Posterior vena cava (tissue), 2 donors: ENCODE measurements at places on chromosomes 13 and 19. TPM values are rescaled to one million over a fixed set of nuclear protein-coding genes. Genes with fewer than 3 reads are reported as not detected.

- no peak for DNase-seq
These were observed 6.3 kb downstream of the SPINT2 start for GRCh38 chr19:38270587-38271167.

DNA sequence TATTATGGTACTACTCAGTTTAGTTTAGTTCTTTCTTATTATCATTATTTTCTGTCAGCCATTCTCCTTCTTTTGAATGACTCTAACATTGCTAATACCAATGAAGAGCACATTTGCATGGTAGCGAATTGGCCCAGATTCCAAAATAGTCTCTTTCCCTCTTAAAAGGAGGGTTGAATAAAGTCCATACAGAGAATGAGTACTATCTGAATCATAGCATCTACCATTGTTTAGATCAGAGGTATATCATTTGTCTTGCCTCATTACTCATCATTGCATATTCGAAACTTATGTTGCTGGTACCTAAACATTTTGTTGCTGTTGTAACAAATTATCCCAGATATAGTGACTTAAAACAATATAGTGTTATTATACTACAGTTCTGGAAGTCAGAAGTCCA is 1235.3 kb upstream of the ATXN8OS start:
- no peak for DNase-seq

DNA sequence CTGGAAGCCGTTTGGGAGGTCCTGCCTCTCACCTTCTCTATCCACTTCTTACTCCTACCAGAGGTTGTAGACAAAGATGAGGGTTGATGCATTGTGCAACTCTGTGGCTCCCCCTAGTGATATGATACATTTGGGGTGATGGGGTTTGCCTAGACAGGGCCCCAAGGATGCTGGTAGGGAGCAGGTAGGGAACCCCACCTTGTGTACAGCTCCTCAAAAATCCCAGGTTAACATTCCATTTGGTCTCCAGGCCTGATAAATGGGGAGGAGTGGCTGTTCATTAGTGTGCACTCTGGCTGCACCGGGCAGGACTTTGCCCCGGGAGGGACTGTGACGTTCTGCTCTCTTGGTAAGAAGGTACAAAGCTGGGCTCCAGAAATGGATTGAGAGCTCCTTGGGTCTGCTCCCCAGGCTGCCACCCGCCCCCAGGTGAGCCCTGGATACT is 19.2 kb downstream of the SIGLEC8 start:
- no peak for DNase-seq

DNA sequence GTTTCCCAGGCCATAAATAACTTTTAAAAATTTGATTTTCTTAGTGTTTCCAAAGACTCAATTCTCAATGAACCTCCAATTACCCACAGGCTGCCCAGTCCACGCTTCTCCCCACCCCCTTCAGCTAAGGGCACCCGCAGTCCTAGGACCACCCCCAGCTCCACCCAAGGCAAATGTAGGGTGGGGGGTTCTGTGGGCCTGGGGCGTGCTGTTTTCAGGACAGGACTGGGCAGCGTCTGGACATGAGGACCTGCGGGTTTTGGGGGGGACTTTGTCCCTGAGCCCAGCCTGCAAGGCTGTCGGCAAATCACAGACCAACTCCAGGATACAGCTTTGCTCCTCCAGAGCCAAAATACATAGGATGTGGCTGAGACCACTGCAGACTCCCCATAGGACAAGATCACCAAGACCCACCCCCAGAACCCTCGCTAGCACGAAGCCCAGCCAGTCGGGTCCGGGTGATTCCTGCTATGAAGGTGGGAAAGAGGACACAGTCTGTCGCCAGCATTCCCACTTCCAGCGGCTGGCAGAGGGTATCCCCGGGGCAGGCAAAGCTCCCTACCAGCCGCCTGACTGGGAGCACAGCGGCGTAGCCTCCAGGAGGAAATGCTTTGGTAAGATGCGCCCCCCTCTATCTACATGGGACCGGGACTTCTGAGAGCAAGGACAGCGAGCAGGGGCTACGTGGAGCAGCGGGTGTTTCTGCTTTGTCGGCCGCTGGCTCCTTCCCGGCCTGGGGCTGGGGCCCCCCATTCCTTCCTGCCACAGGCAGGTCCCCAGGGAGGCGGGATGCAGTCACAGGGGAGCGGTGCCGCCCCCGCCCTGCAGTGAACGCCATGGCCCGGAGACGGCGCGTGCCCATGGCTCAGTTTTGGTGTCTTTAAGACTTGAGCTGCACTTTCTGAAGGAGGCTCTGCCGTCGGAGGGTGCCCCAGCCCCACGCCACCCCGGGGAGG is 1.6 kb upstream of the TIMM13 start:
- no peak for DNase-seq

- no peak for DNase-seq
These were observed 95.2 kb downstream of the ELF1 start for GRCh38 chr13:40923867-40924266.

GRCh38 chr19:28285078-28285477 is 927.9 kb downstream of the UQCRFS1 start:
- DNase-seq: no peak

GPC5 gene
- total RNA-seq: 0.37 TPM

ZNF560 gene
- not detected for total RNA-seq

PABPC3 gene
- 0.14 TPM for total RNA-seq

GRCh38 chr19:39407660-39408391 is 1.2 kb downstream of the ZFP36 start:
- peak; percentile 92 for DNase-seq

- no peak for DNase-seq
These were observed 188.7 kb downstream of the LHFPL6 start for GRCh38 chr13:39414339-39414738.

LILRA1 gene
- 1.8 TPM for total RNA-seq

DNA sequence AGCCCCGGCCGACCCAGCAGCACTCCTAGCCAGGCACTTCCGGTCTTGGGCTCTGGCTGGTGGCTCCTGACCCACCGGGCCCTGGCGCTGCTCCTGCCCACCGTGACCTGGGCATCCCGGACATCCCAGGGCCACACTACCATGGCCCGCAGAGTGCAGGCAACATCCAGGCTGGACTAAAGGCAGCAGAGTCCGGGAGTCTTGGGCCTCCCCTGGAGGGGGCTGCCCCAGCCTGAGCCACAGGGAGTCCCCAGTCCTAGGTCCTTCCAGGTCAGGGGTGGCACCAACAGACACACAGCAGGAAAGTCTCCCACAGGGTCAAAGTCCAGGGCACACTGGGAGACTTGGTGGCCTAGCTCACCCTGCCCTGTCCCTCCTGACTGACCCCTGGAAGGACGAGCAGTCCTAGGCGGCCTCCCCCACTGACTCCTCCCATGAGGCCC is 10.8 kb downstream of the LSM4 start:
- DNase-seq: no peak

ETV2 gene
- total RNA-seq: 0.74 TPM

LHFPL6 gene
- total RNA-seq: 206 TPM

- no peak for DNase-seq
These were observed 224.4 kb downstream of the OXGR1 start for GRCh38 chr13:96769874-96770273.

- peak; percentile 49 for DNase-seq
These were observed 19.6 kb downstream of the KCNC3 start for GRCh38 chr19:50309396-50310125.

- no peak for DNase-seq
These were observed 24.3 kb downstream of the ARL11 start for GRCh38 chr13:49652355-49653305.

ONECUT3 gene
- total RNA-seq: not detected

THSD1 gene
- total RNA-seq: 6.3 TPM

DNA sequence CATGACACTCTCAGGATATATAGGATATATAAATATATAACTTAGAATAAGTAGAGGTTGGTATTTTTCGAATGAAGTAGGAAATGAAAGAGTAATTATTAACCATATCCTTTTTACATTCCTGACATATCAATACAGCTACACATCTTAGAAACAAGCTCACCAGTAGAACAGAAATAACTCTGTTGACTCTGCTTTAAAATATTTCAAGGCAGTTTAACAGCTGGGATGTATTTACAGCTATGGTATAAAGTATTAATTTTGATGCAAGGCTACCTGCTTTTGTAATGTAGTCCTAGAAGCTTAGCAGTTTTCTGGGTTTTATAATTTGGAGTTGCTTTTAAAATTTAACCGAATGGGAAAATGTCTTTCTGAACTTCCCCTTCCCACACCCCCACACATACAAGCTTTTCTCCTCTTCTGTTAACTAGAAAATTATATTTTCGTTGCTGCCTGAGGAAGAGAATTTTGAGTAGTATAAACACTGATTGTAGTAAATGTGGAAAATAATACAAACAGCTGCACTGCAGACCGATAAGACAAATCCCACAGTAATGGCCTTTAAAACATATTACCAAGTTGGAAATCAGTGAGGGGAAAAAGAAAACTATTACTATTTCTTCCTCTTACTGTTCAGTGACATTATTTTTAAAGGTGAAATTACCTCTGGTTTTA is 147.7 kb downstream of the GGACT start:
- no peak for DNase-seq

FBXO17 gene
- total RNA-seq: 17.4 TPM

DNA sequence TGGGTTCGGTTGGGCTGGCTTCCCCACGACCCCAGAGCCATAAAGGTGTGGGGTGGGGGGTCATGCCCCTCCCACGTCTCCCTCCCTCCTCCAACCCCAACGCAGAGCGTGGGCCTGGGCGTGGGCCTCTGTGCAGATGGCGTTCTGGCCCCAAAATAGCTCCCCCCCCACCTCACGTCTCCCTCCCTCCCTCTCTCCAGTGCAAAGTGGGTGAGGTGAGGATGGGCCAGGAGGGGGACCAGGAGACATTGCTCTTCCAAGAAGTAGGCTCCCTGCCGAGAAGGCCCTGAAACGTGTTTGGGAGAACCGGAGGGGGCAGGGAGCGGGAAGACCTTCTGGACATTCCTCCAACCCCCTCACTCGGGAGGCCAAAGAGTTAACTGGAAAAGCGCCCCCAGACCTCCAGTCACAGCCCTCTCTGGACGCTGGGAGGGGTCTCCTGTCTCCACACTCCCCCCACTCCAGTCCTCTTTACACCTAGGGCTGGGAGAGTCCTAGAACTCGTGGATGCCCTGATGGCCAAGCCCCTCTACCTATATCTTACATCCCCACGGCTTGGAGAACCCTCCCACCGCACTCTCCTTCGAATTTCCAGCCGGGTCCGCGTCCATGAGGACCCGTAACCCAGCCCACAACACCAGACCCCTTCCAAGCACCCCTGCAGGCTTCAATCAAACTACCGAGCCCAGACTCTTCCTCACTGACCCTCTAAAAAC is 855 bp downstream of the UNC13A start:
- DNase-seq: no peak

DNA sequence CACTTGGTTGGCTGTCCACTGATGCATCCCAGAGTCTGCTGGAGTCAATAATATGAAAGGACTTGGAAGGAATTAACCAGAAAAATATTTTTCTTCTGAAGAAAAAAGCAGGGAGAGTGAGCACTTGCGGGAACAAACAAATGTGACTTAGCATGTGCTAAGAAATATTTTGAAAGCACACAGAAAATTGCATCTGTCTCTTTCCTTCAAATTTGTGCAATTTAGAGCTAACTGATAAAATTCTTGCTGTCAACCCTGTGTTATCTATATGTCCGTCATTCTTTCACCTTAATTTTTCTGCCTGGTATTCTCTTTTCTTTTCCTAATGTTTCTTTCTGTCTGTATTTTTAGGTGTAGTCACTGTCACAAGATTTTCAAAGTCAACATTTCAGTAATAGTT is 852.6 kb downstream of the PCDH9 start:
- DNase-seq: no peak

DNA sequence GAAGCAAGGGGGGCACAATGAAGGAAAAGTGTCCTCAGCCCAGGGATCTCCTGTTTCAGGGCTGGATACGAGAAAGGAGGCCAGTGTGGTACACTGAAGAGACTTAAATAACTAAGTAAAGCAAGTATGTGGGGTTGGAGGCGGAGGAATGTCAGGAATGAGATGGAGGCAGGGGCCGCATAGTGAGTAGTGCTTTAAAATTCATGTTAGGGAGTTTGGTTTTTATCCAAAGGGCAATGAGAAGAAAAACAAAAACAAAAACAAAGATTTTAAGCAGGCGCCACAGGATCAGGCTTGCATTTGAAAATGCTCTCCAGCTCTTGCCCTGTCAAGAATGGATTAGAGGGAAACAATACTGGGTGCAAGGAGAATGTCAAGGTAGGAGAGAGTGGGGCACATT is 273.4 kb downstream of the DCLK1 start:
- no peak for DNase-seq

GRCh38 chr13:33323801-33324510 is 38.4 kb upstream of the STARD13 start:
- DNase-seq: no peak

- peak; percentile 76 for DNase-seq
These were observed 13.1 kb downstream of the NAXD start for GRCh38 chr13:110628477-110628793.
